Glomerular endothelial cell (primary cell): ENCODE measurements at places on chromosomes 2 and 18.

GRCh38 chr2:2175381-2176090, 155.5 kb downstream of the MYT1L start:
- DNase-seq: no peak

DNA sequence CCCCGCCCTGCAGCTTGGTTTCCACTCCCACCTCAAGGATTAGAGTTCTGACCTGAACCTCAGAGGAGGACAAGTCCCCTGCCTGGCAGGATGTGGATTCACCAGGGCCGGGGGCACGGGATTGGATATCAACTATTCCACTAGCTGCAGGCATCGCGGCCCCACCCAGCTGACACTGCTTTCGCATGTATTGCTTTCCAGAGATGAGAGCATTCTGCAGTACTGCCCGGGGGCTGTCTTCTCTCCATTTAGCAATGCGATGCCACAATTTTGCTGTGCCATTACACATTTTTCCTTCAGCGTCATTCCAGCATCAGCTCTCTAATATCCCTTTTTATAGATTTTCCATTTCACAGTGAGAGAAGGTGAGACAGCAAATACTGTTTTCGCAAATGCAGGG, 42.0 kb downstream of the CTIF start:
- DNase-seq: no peak

DNA sequence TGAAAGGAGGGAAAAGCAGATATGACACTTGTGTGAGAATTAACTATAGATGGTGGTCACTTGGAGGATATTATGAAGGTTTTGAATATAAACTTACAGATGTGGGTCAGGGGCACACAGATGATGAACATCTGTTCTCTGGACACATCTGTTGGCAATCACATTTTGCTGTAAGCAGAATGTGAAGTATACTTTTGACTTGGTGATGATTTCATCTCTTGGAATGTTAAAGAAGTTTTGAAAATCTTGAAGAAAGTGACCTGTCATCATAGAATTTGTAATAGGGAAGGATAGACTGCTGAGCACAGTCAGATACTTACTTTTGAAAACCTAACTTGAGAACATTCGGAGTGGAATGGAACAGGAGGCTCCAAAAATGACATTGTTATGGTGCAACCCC, 40.2 kb downstream of the PIKFYVE start:
- DNase-seq: no peak

DNA sequence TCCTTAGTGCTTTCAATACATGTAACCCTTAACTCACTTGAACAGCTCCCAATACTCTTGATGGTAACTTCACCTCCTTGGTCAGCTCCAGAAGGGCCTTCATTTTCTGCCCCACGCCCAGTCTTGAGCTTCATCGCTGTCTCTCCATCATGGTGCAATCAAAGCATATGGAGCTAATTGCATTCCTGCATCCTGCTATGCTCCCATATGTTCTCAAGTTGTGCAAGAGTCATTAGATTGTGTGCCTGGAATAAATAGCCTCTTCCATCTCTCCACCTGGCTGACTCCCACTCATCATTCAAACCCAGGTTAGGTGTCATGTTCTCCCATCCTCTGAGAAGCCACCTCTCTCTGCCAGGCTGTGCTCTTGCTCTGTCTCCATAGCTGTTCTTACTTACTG, 364.5 kb upstream of the RGPD4 start:
- DNase-seq: no peak

DNA sequence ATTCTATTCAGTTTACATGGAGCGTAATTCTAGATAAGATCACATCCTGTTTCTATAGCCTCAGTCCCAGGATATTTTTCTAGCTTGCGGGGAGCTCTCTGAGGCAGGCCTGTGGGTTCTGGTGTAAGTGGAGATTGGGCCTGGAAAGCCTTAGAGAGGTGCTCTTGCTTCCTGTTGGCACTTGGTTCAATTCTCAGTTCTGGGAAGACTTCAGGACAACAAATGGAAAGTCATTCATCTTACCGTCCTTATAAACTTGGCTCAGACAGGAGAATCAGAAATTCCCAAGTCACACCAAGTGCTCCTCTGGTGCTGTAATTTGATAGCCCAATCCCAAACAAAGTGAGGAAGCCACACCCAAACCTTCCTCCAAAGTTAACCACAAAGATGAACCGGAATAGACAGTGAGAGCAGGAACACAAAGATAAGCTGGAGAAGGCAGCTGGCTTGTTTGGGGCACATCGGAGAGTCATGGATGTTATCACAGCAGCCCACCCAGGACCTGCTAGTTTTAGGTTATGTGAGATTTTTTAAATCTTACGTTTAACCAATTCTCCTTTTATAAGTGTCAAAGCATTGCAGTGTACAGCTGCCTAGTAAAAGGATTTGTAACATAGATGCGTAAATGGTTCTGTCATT, 144.3 kb upstream of the MAP3K20 start:
- peak; percentile 41 for DNase-seq

DNA sequence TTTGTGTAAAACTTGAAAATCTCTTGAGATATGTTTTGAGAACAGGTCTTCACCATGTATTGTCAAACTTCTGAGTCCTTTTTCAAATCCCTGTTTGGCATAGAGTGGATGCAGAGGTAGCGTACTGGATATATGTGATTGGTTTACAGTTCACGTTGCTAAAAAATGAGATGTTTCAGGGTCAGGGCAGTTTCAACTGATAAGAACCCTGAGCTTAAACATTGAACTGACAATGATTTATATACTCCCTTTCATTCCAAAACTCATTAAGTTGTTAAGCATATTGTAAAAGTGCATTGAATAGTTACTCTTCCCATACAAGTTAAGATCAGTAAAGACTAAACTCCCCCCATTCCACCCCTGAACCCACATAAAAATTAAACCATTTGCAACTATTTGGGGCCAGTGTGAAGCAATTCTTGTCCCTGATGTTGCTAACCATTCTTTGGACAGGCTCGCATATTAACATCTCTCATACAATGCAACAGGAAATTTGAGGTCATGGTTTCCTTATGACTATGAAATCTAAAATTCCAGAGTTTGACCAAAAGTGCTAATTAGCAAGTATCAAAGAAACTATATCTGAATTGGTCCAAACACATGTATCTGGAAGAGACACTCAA, 470.9 kb upstream of the ACVR2A start:
- DNase-seq: no peak

- no peak for DNase-seq
These were observed 145.7 kb downstream of the ZEB2 start for GRCh38 chr2:144374163-144374661.

DNA sequence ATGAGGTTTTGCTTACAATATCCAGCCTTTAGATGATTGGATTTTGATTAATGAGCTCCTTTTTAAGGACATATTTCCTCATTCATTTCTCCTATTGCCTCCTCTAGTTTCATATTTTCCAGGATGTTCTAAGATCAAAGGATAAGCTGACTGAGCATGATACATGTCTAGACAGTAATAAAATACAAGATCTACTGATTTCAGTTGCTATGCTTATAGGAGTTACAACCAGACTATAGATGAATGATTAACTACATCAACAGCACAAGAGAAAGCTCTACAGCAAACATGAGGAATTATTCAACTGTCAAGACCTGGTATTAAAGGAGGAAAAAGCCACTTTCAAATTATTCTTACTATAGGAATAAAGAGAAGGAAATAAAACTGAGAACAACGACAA, 85.0 kb upstream of the LINC00305 start:
- no peak for DNase-seq

DNA sequence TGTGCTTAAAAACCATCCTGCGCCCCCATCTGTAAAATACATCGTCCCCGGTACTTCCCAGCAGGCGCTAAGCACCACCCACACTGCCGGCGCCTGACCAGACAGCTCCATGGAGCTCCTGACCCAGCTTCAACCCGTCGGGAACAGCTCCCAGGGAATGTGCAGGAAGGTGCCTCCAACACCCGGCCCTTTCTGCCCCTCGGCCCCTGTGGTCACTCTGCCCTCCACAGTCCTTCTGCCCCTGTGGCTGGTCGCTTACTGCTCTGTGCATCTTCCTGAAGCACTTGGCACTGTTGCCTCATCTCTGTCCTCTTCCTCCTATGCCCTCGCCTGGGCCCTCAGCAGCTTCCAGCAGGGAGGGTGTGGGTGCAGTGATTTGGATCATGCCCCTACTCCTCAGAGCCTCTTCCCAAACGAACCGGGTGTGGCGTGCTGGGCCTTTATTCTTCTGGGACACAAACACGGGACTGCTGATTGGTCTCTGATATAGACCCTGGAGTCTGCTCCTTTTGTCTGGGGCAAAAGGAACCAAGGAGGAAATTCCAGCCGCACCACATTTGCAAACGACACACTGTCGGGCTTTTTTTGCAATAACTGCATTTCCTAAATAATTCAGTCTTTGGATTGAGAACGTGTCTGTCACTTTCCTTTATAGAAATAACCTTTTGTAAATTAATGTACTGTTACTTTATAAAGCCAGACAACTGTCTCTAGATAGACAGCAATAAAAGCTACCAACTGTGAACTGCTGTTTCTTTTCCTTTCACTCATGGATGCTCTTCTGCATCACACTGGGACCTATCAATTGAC, 65.9 kb downstream of the ADI1 start:
- no peak for DNase-seq

DNA sequence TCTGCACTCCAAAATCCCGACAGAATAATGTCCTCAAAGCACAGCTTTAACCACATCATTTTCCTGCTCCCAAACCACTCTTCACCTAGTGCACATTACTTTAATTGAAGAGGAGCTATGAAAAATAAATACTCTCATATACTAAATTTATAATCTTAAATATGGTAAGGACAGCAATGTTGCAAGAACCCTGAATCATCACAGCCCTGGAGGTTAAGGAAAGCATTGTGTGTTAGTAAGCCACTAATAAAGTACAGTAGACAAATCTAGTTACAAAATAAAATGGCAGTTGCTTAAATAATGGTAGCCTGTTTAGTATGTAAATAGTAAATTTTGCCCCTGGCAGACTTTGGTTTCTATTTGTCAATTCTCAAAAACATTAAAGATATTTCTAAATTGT, 27.0 kb upstream of the CCDC178 start:
- DNase-seq: no peak

- no peak for DNase-seq
These were observed 14.5 kb downstream of the EPC2 start for GRCh38 chr2:148658807-148659722.

DNA sequence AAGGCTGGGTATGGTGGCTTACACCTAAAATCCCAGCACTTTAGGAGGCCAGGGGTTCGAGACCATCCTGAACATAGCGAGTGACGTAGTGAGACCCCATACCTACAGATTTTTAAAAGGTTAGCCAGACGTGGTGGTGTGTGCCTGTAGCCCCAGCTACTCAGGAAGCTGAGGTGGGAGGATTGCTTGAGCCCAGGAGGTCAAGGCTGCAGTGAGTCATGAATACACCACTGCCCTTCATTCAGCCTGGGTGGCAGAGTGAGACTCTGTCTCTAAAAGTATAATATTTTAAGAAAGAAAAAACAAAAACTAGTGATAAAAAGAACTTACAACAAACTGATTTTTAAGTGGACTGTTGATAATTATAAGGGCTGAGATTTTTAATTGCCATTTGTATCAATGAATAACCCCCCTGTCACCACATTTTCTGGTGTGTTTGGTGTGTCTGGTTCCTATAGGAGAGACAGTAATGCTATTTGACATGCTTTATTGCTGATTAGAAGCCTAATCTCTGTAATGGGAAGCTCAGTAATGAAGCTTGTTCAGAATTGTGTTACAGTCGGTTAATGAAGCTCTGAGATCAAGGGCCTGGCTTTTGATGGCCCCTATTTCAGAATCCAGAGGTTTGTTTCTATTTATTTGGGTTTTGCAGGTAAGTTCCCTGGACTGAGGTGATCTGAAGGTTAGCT, 147.0 kb downstream of the NEDD4L start:
- no peak for DNase-seq
